Naive thymus-derived CD4-positive, alpha-beta T cell (primary cell): ENCODE measurements at places on chromosomes 7 and 10. TPM values are rescaled to one million over a fixed set of nuclear protein-coding genes. Genes with fewer than 3 reads are reported as not detected.

The TMEM196 gene
- total RNA-seq, result not detected

The MYL10 gene
- total RNA-seq, result not detected

The CALU gene
- total RNA-seq, result 34.2 and 36.2 TPM in 2 replicates

DNA sequence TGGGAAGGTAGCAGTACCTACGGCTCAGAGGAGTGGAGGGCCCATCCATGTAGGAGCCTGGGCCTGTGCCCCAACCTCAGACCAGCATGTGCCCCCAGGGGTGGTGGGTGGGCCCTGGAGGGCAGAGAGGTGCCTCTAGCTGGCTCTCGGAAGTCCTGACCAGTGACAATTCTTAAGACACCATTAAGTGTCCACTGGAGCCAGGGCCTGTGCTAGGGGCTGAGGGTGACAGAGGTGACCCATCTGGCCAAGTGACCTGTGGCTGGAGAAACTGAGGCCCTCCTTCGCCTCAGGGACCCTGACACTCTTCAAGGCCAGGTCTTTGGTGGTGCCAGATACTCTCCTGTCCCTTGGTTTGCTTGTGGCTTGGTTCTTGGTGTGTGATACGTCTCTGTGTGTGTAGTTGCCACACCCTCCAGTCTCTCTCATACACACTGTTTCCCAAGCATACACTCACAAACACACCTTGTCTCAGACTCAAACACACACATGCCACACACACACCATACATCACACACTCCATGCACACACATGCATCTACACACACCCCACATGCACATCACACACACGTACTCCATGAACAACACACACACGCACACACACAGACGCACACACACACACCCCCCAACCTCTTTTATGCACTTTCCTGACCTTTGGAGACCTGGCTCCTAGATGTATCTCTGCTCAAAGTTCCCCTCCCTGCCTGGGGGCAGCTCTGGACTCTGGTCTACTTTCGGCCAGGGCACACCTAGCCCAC is 897 bp upstream of the RAMP3 start:
- no peak for DNase-seq

- DNase-seq, result no peak
Observed at GRCh38 chr7:8284606-8285005, 22.6 kb upstream of the ICA1 start.

DNA sequence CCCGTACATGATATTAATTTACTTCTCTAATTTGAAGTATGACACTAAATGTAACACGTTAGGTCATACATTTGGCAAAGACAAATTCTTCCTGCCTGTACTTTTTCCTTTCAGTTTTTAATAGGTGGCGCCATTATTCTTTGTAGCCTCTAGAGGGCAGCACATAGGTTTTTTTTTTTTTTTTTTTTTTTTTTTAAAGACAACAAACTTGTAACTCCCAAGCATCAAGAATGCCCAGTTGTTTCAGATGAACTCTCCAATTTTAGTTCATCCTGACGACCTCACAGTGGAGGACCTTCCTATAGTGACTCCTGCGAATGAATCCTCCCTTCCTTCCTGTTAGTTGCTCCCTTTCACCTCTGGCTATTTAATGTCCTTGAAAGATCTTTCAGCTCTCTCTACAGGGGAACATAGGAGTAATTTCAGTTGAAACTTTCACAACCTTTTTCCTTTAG is 139.3 kb upstream of the HDAC9 start:
- peak; percentile 28 for DNase-seq

- DNase-seq, result no peak
Observed at GRCh38 chr7:100640517-100641440, 573 bp downstream of the TFR2 start.

GRCh38 chr10:47165711-47166404 is 134.1 kb upstream of the GDF10 start:
- peak; percentile 68 for DNase-seq

GRCh38 chr10:85992324-85992723 is 374.3 kb downstream of the GRID1 start:
- no peak for DNase-seq

- DNase-seq, result no peak
Observed at GRCh38 chr7:112411186-112411795, 39.0 kb upstream of the IFRD1 start.

DNA sequence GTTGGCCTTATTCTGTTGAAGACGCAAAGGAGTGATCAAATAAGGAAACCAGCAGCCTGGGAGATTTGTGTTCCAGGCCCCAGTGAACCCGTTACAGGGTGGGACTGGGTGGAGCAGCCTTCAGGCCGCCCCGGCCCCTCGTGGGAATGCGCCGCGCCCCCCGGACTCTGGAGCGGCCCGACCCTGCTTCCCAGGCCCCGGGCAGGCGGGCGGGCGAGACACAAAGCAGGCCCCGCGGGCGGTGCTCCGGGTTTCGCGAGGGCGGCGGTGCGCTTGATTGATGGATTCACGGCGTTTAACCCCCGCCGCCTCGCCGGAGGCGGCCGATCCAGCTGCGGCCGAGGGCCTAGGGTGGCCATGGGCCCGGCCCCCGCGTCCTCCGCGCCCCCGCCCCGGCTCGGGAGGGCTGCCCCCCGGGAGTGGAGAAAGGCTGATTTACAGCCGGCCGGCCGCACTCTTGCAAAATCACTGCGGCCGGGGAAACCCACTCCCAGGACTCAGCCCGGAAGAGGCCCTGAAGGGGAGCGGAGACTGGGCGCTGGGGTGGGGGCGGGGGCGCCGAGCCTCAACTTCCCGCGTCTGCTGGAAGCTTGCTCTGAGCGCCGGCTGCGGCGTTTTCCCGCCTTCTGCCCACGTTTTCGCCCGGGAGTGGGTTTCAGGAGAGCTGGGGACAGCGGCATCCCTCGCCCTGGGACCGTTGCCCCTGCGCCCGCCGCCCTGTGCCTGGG is 299.6 kb upstream of the NFE2L3 start:
- DNase-seq, result no peak

- no peak for DNase-seq
Observed at GRCh38 chr10:62805231-62806099, 945 bp downstream of the ADO start.

- DNase-seq, result no peak
Observed at GRCh38 chr10:67629461-67629971, 66.5 kb downstream of the CTNNA3 start.

- DNase-seq, result no peak
Observed at GRCh38 chr7:4450483-4450882, 231.6 kb upstream of the FOXK1 start.
